Suppressor macrophage (primary cell): ENCODE measurements at places on chromosomes 3 and 15.

GRCh38 chr3:40661284-40661683, 136.5 kb downstream of the ZNF621 start:
- no peak for DNase-seq

GRCh38 chr3:81554388-81554787, 207.1 kb downstream of the GBE1 start:
- no peak for DNase-seq

DNA sequence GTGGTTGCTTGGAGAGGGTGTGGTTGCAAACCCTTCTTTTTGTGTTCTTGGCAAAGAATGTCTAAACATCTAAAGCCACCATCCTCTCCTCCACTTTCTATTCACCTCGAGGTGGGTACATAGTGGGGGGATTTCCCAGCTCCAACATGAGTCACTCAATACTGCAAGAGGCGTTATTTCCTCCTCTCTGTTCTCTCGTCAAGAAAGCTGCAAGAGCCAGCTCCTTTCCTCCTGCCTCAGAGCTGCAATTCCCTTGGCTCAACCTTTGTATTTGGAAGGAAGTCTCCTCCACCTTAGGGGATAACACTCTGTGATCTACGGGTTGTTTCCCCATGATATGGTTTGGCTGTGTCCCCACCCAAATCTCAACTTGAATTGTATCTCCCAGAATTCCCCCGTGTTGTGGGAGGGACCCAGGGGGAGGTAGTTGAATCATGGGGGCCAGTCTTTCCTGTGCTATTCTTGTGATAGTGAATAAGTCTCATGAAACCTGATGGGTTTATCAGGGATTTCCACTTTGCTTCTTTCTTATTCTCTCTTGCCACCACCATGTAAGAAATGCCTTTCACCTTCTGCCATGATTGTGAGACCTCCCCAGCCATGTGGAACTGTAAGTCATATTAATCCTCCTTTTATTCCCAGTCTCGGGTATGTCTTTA, 138.4 kb downstream of the PLCL2 start:
- peak; percentile 38 for DNase-seq

DNA sequence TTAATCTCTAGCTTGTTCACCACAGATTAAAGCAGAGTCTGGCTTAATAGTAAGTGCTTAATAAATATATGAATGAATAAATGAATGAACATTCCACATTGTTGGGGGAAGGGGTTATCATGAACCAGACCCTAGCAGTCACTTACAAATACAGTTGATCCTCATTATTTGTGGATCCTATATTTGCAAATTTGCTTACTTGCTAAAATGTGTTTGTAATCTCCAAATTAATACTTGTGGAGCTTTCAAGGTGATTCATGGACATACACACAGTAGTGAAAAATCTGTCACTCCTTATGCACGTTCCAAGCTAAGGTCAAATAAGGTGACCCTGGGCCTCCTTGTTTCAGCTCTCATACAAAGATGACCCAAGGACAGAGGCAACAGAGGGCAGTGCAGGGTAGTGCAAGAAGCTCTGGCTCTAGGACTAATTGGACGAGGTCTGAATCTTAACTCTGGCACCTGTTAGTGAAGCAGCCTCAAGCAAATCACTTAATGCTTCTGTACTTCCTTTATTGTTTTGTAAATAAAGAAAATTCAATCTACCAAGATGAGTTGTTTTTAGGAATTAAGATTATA, 112.8 kb upstream of the C2CD4B start:
- DNase-seq, result no peak

DNA sequence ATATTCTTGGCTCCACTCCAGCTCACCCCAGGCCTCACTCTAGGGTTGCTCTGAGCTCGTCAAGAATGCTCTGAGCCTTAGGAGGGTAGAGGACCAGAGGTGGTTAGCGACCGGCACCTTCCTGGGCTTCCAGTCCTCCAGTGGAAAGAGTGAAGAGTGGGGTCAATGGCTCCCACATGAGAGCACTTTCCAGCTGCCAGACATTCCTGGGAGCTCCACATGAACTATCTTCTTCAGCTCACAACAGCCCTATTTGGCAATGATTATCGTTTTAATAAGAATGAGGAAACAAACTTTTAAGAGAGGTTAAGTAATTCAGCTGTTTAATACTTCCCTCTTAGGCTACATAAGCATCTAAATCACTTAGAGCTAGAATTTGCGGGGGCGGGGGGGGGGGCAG, 139.3 kb downstream of the STT3B start:
- DNase-seq, result no peak

GRCh38 chr3:60754617-60755016, 496.6 kb downstream of the FHIT start:
- no peak for DNase-seq

- DNase-seq, result no peak
Observed at GRCh38 chr3:188239035-188239434, 85.1 kb downstream of the LPP start.

GRCh38 chr3:49535971-49536874, 18.1 kb upstream of the BSN start:
- no peak for DNase-seq

- DNase-seq, result no peak
Observed at GRCh38 chr3:132556508-132557159, 40.4 kb upstream of the ACKR4 start.

GRCh38 chr3:71300951-71301393, 282.6 kb downstream of the FOXP1 start:
- no peak for DNase-seq

GRCh38 chr3:128351546-128351945, 115.1 kb downstream of the DNAJB8 start:
- no peak for DNase-seq

DNA sequence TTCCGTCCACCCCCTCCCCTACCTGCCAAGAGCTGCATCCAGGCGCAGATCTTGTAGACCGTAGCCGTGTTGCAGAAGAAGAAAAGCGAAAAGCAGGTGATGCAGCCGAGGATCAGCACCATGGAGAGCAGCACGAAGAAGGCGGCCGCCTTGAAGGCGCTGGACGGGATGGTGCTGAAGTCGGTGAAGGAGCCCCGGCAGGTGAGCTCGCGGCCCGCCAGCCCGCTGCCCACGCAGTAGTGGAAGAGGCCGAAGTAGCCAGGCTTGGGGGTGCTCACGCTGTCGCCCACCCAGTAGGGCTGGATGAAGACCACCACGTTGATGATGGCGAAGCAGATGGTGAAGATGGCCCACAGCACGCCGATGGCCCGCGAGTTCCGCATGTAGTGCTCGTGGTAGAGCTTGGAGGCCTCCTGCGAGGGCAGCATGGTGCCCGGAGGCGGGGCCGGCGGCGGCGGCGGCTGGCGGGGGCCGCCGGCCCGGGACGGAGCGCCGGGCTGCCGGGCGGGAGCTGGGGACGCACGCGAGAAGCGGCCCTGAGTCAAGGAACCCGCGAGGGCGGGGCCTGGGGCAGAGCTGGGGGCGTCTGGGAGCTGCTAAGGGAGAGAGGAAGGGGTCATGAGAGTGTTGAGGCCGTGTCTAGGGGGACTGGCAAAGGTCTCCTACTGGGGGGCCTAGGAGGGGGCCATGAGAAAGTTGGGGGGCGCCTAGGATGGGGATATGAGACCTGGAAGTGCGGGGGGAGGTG, 1.2 kb downstream of the LHFPL4 start:
- DNase-seq, result peak; percentile 35

DNA sequence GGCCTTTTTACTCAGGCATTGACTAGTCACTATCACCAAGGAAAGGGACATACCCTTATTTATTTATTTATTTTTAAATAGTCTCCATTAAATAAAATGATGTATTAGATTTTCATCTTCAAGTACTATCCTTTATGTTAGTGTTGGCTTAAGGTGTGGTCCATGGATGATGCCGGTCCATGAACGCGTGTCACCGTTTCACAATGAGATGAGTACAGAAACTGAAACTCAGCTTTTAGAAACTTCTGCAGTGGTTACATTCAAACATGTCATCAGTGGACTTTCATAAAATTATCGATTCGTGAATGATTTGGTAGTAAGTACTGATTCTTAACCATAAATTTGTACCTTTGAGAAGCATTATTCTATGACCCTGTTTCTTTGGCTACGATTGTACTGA, 166.6 kb downstream of the SATB1 start:
- DNase-seq, result no peak

- DNase-seq, result no peak
Observed at GRCh38 chr3:37662785-37663184, 198.9 kb upstream of the CTDSPL start.

GRCh38 chr15:100693451-100693850, 91.1 kb downstream of the ASB7 start:
- no peak for DNase-seq

GRCh38 chr3:53146319-53146891, 14.6 kb upstream of the PRKCD start:
- DNase-seq, result no peak

DNA sequence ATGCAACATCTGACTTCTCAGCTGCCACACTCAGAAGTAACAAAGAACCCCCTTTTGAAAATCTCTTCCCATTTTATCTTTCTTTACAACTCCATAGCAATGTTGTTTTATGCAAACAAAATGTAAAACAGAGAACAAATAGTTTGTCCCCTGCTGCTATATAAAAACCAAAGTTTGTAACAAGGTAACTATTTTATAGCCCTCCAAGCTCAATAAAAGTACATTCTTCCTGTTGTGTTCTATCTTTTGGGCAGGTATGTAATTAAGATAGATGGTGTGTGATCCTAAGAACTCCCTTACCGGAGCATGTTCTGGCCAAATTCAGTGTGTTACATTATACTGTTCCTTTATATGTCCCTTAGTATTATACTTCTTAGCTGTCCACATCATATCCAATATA, 12.6 kb upstream of the CGNL1 start:
- DNase-seq, result no peak

DNA sequence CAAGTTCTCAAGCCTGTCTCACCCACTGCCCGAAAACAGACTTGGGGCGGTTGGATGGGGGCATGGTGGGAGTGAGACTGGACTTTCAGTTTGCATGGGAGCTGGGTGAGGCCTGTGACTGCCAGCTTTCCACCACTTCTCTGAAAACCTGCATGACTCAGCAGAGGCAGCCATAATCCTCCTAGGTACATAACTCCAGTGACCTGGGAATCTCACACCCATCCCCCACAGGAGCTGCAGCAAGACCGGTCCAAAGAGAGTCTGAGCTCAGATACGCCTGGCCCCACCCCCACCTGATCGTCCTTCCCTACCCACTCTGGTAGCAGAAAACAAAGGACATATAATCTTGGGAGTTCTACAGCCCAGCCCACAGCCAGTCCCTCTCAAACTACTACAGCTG, 107.2 kb downstream of the NSMCE3 start:
- no peak for DNase-seq
